ENCODE measurements at places on chromosomes 3 and 15.

GRCh38 chr15:55282284-55282833, 7.3 kb downstream of the RAB27A start:
- DNase-seq, result peak; percentile 9

GRCh38 chr3:58654466-58654865, 12.1 kb downstream of the FAM3D start:
- no peak for DNase-seq

DNA sequence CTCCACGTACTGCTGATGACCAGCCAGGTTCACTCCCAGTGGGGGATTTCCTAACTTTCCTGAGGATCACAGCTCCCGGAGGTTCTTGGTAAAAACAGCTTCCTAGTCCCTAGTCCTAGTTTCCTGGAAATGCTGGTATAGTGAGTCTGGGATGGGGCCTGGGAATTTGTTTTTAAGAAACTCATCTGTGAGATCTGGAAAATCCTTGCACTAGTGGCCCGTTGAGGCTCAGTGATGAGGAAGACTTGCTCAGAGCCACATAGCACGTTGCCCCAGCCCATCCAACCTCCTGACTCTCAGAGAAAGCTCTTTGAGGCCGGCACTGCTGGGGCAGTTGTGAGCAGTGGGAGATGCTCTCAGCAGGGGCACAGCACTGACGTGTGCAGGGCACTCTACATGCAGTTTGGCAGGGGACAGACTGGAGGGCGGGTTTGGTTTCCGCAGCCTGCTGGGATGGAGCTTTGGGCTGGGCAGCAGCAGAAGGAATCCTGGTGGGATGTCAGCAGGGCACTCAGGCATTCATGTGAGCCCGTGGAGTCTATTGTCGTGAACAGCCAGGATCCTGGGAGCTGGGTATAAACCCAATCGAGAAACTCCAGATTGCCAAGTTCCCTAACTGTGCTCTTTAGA, 31.6 kb downstream of the SAXO2 start:
- no peak for DNase-seq

DNA sequence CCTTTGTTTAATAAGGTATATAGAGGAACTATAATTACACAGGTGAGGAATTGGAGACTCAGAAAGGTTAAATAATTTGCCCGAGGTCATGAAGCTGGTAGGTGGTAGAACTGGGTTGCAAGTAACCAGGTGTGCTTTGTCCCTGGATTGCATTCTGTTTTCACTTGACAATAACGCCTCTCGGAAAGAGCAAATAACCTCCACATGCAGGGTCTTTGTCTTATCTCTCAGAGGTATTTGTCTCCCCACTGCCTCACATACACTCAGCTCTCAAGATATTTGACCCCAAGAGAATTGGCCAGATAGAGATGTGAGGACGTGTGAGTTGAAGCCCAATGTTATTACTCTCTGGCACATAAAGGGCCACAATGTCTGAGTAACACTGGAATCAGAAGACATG, 320.9 kb upstream of the ONECUT1 start:
- DNase-seq, result no peak

GRCh38 chr3:51799879-51800749, 21.1 kb upstream of the IQCF6 start:
- DNase-seq, result peak; percentile 51

DNA sequence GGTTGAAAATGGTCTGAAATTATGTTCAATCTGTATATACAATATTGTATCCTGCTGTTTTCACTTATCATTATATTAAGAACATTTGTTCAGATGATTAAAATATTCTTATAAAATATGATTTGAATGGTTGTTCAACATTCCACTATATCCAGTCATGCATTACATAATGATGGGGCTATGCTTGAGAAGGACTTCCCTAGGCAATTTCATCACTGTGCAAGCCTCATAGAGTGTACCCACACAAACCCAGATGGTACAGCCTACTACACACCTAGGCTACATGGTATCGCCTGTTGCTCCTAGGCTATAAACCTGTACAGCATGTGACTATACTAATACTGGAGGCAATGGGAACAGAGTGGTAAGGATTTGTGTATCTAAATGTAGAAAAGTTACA, 30.5 kb downstream of the SLC7A14 start:
- DNase-seq, result no peak

- no peak for DNase-seq
These were observed 20.2 kb downstream of the CNOT10 start for GRCh38 chr3:32705232-32705631.

DNA sequence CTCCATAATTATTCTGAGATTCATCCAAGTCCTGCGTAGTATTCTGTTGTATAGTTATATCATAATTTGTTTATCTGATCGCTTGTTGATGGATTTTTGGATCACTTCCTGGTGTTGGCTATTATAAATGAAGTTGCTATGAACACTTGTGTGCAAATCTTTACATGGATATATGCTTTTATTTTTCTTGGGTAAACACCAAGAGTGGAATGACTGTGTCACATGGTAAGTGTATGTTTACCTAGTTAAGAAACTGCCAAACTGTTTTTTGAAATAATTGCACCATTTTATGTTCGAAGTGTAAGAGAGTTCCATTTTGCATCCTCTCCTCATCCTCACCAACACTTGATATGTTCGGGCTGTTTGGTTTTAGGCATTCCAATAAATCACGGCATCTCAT, 360.4 kb upstream of the FRG2C start:
- no peak for DNase-seq

DNA sequence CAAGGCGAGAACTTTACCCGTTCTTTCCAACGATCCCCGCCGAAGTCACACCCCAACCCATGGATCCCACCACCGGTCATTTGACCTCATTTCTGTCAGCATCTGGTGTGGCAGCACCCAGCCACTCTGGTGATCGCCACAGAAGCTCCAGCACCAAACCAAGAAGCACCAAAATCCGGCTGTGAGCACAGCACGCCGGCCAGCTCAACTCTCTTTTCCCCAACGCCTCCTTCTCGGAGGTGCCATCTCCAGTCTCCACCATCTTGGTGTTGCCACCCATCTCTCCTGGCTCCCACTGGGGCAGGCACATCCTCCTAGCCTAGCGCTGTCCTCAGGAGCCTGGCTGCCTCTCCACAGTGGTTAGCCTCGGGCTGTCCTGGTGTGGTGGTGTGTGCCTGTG, 6.5 kb downstream of the MUC4 start:
- DNase-seq, result no peak

DNA sequence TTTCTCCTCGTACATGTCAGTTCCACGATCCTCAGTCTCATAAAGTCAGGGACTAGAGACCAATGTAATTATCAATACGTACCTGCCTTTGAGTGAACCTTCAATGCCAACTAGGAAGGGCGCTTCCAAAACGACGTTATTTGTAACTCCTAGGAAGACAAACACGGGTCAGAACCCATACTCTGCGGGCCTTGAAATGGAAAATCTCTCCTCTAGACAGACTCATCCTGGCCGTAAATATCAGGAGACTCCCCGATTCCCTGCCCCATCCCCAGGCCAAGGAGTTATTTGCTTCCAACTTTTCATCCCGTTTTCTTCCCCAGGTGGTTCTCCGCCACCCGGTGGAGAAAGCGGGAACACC, 578 bp downstream of the OIP5 start:
- DNase-seq, result no peak

GRCh38 chr3:188553569-188553968, 399.6 kb downstream of the LPP start:
- no peak for DNase-seq

GRCh38 chr3:78871048-78871447, 896.8 kb downstream of the ROBO1 start:
- DNase-seq, result no peak

- DNase-seq, result no peak
These were observed 502.1 kb downstream of the ZBBX start for GRCh38 chr3:166877971-166878370.

DNA sequence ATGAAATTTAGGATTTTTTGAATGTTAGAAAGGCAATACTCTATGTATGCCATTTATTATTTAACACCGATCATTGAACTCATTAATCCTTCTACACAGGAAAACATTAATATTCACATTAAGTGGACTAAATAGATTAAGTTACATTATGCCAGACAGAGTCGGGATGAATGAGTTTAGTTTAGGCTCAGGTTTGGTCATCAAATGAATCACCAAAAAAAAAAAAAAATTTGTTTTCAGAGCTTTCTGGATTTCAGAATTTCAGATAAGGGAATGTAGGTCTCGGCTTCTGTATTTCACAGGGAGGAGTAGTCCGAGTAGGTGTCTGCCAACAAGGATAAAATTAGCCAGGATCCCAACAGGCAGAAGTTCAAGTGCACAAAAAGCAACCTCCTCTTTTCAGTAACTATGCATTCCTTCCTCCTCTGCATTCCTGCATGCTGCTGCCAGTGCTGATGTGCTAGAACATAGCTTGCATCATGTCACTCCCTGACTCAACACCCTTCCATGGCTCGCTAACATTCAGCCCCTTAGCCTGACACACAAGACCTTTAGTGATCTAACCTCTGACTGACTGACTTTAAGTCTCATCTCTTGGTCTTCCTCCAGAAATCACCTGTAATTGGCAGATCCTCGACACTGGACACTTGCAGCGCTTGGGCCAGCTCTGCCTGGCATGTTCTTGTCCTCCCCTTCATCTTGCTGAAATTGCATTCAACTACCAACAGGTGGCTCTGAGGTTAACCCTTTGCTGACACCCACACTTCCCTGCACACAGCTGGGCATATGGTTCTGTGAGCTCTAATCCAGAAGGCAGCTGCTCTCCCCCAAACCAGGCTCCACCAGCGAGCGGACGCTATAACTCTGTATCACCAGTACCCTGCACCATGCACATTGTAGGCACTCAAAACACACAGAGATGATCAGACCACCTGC, 145.4 kb upstream of the PROK2 start:
- DNase-seq, result no peak

DNA sequence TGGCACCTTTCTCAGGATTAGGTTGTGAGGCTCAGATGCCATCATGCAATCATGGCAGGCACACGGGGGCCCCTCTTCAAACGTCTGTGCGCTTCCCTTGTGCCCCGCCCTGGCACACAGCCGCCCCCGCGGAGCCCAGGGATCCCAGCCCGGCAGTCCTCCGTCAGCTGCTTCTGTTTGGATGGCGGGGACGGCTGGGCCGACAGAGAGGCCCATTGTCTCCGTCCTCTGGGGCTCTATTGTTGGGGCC, 849 bp upstream of the HDAC11 start:
- DNase-seq, result no peak

- no peak for DNase-seq
These were observed 1012.2 kb upstream of the CADM2 start for GRCh38 chr3:83946554-83946953.

GRCh38 chr3:27590437-27591298, 106.5 kb upstream of the SLC4A7 start:
- no peak for DNase-seq

GRCh38 chr3:25084016-25084415, 344.0 kb upstream of the RARB start:
- DNase-seq, result no peak

DNA sequence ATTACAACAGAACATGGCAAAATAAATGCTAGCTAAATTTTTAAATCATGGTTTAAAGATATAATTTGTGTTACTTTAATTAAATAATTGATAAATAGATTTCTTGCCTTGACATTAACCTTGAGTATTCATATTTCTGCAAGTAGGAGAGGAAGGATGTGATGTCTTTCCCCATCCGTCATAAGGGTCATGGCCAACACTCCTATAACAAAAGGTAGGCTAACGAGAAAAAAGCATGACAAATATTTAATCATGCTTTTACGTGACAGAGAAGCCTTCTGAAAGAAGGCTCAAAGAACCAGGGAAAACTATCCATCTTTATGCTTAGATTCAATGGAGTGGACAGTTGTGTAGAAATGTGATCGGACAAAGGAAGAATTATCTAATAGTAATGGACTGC, 135.2 kb downstream of the SERPINI1 start:
- no peak for DNase-seq

DNA sequence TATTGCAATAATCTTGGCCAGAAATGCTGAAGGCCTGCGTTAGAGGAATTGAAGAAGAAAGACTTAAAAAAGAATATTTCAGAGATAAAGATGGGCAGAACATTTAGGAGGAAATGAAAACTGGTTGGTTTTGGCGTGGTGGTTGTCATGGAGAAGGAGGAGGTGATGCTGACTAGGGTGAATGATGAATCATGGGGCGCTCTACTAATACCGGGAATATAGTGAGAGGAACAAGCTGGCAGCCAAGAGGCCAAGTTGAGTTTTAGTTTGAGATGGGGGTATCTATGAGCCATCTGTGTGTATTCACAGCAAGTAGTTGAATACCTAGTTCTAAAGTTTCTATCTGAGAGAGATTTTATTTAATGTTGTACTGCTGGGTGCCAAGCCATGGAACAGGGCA, 6.8 kb upstream of the GAP43 start:
- DNase-seq, result no peak

- DNase-seq, result no peak
These were observed 51.2 kb downstream of the MFN1 start for GRCh38 chr3:179398574-179399231.

GRCh38 chr3:16538507-16538906, 25.0 kb upstream of the RFTN1 start:
- DNase-seq, result no peak

- no peak for DNase-seq
These were observed 283.6 kb upstream of the RARB start for GRCh38 chr3:25144430-25144829.
